ENCODE measurements at places on chromosomes 7 and 10.

DNA sequence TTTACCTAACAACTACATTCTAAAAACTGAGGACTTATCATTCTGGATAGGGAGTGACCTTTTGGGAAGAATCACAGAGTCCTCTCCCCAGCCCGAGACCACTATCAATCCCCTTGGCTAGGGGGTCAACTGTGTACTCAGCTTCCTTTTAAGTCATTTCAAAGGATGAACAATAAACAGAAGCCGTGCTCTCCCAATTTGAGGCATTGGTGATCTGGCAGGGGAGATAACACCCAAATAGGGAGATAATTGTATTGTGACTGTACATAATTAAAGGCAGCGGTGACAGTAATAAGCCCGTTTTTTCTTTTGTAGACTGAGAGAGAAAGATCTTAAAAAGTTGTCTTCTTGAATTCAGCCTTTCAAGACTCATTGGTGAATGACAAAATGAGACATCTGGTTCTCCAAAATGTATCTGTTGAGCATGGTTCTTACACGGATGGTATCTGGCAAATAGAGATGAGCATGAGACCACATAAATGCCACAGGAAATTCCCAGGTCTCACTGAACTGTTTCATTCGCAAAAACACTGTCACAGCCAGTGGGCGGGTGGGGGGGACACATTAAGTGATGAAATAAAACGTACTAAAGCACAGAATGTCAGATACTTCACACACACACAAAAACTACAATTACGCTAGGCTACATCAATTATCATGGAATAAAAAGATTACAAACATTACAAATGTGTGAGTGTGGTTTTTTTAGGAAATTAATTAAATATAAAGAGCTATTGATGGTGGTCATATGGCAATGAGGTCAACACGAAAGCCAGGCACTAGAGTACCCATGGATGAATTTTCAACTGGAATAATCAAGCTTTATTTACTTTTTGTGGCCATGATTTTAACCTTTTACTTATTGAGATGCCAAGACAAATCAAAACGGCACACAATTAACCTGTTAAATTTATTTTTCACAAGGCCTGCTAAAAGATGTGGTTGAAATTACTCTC, 108.4 kb downstream of the HIPK2 start:
- no peak for DNase-seq

DNA sequence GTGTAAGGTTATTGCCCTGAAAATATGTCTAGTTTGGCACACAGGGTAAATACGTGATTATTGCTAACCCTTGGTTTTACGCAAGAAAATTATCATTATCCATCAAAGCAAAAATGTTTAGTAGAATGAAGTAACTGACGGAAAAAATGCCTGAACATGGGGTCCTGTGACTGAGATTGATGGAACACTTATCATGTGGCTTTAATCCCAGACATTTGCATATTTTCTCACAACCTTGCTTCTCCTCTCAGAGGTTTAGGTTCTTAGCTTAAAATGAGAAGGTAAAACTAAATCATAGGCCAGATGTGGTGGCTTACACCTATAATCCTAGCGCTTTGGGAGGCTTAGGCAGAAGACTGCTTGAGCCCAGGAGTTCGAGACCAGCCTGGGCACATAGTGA, 1010.7 kb downstream of the LRMDA start:
- DNase-seq = no peak

DNA sequence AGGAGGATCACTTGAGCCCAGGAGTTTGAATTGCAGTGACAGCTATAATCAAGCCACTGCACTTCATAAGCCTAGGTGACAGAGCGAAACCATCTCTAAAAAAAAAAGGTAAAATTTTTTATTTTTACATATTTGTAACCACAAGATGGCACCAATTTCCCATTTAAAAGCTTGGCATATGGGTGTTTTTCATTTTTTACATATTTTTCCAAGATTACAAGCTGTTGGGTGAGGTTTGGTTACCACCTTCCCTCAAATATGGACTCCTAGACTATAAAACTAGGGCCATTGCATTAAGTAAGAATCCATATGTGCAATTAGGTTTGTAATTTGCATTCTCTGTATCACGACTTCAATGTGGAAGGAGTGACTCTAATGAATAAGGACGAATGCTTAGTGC, 129.3 kb upstream of the ACBD5 start:
- no peak for DNase-seq

GRCh38 chr7:115724400-115725056, 306.0 kb downstream of the TFEC start:
- no peak for DNase-seq

GRCh38 chr10:77849039-77849664, 77.4 kb downstream of the DLG5 start:
- DNase-seq = no peak

DNA sequence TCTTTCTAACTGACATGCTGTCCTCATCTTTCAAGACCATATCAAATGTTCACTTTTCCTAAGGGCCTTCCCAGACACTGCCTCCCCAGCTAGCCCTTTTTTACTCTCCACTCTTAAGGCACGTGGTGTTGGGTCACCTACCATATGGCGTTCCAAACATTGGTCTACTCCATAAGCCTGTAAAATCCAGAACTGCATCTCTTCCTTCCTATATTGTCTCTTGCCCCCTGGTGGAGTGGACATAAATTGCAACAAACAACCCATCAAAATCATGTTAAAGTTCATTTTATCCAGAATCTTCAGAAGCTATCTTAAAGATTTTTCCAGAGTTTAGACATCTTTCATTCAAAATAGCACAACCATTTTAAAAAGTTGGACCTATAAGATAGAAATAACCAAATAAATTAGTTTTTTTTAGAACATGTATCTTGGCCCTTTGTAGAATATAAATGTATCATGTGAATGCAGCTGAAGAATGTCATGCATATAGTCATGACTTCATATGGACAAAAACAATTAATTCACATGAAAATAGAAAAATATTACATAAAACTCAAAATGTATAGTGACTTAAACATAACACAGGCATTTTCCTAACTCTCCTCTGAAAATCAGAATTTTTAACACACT, 180.6 kb upstream of the CHRM2 start:
- no peak for DNase-seq

DNA sequence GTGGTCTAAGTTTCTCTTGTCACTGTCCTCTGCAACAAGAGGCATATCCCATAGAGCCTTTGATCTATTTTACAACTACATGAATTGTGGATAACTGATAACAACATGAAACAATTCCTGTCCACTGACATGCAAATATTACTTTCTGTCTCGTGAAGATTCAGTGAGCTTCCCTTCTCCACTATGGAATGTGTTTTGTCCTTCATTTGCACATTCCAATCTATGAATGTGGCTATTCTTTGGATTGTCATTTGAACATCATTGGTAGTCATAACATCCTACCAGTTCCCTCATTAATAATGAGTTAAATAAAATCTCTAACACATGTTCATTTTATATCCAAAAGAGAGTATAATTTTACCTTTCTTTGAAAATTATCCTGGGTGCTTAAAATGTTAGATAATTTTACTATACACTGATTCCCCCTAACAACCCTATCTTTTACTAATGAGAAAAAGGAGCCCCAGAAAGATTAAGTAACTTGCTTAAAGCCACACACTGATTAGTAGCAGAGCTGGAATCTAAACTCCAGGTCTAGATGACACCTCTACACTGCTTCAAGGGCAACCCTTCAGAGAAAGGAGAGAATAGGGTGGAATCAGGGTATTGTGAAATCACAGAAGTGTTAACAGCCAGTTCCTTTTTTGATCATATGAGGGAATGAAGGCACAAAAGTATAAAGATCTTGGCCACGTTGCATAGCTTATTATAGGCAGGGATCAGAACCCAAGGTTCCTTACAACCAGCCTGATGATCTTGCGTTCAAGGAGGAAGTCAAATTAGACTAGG, 39.1 kb downstream of the PDE1C start:
- no peak for DNase-seq

DNA sequence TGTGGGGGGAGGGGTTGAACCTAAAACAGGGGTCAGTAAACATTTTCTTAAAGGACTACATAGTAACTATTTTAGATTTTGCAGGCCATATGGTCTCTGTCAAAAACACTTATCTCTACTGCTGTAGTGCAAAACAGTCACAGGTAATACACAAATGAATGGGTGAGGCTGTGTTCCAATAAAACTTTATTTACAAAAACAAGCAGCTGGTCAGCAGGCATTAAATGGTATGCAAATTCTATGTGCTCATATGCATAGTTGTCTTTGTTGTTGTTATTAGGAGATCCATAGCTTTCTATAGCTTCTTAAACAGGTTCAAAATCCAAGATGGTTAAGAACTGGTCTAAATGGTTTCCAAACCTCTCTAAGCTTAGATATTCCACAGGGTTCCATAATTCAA, 302.6 kb downstream of the RNLS start:
- no peak for DNase-seq

DNA sequence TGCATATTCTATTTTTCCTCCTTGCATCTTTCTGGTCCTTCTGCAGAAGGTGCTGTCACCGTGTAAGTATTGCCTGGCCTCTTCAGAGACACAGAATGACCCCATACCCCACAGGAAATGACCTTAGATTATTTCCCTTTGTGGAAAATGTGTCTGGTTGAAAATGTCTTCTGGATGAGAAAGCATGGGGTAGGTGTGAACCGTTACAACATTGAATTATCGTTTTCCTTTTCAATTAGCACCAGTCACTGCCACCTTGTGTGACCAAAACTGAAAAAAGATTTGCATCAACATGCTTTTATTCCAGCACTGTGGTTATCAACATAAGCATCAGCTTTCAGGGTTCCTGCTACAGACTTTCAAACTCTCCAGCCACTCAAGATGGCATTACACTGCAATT, 58.0 kb upstream of the CELF2 start:
- DNase-seq = no peak
